Upper lobe of left lung (tissue), 6 donors: ENCODE measurements at places on chromosomes 12 and 14. TPM values are rescaled to one million over a fixed set of nuclear protein-coding genes. Genes with fewer than 3 reads are reported as not detected.
A peak's percentile ranks its signal among the peaks of the same experiment; 100 is the strongest.

GRCh38 chr14:95190346-95190840 is 33.1 kb upstream of the DICER1 start:
- H3K4me3 ChIP-seq, result no peak overlapping the region
- H3K4me1 ChIP-seq, result peaks cover 18% of the 10 kb centered on the region
- DNase-seq, result no peak

GRCh38 chr14:71675900-71676287 is 256.3 kb upstream of the RGS6 start:
- no peak overlapping the region for H3K27ac ChIP-seq
- no peaks in the 10 kb centered on the region for H3K36me3 ChIP-seq
- no peaks in the 10 kb centered on the region for H3K27me3 ChIP-seq

LRRK2 gene
- total RNA-seq, result 288 TPM

MVK gene
- 30.4 TPM for total RNA-seq

- H3K36me3 ChIP-seq, result no peaks in the 10 kb centered on the region
- no peaks in the 10 kb centered on the region for H3K4me1 ChIP-seq
- DNase-seq, result no peak
- no peak overlapping the region for H3K27ac ChIP-seq
- no peak overlapping the region for H3K4me3 ChIP-seq
Measured at GRCh38 chr14:80695869-80696268, 245.7 kb downstream of the CEP128 start.

PTPRR gene
- total RNA-seq, result 0.30 TPM

TEX22 gene
- not detected for total RNA-seq

DNA sequence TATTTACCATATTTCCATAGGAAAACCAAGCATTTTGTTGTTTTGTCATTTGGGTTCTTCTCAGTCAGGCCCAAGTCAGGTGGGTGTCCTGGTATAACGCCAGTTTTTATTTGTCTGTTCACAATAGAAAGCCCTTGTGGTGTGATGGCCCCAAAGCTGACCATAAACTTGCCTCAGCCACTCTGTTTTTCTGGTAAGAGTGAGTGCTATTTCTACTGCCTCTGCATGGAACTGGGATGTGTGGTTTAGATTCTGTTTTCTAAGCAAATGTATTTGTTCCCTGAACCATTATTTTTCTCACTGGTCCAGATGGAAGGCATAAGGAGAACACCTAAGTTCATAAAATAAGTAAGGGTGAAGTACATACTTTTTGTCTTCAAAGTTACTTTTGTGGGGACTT is 1.8 kb upstream of the SSPN start:
- no peak for DNase-seq
- H3K4me1 ChIP-seq, result peaks cover 4% of the 10 kb centered on the region
- peaks cover 4% of the 10 kb centered on the region for H3K27me3 ChIP-seq
- no peak overlapping the region for H3K4me3 ChIP-seq
- no peaks in the 10 kb centered on the region for H3K36me3 ChIP-seq

- H3K27ac ChIP-seq, result no peak overlapping the region
- no peaks in the 10 kb centered on the region for H3K36me3 ChIP-seq
- no peaks in the 10 kb centered on the region for H3K4me1 ChIP-seq
- no peak for DNase-seq
Measured at GRCh38 chr14:61296719-61297502, 15.8 kb upstream of the TMEM30B start.

GRCh38 chr12:57624441-57625220 is 8.4 kb downstream of the B4GALNT1 start:
- H3K36me3 ChIP-seq, result no peaks in the 10 kb centered on the region
- H3K4me1 ChIP-seq, result peaks cover 29% of the 10 kb centered on the region
- H3K27ac ChIP-seq, result no peak overlapping the region
- no peak overlapping the region for H3K4me3 ChIP-seq

KRT73 gene
- total RNA-seq, result not detected

DNA sequence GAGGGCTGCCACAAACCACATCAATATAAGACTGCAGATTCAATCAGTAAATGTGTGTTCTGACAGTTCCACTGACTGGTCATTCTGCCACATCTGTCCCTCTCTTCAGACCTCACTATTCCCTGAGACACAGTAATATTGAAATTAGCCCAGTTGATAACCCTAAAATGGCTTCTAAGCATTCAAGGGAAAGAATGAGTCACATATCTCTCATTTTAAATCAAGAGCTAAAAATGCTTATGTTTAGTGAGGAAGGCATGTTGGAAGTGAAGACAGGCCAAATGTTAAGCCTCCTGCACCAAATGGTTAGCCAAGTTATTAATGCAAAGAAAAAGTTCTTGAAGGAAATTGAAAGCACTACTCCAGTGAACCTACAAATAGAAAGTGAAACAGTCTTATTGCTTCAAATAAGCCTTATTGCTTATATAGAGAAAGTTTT is 24.5 kb upstream of the KIF21A start:
- H3K27me3 ChIP-seq, result no peaks in the 10 kb centered on the region
- no peak for DNase-seq
- H3K27ac ChIP-seq, result no peak overlapping the region
- H3K36me3 ChIP-seq, result no peaks in the 10 kb centered on the region

DNA sequence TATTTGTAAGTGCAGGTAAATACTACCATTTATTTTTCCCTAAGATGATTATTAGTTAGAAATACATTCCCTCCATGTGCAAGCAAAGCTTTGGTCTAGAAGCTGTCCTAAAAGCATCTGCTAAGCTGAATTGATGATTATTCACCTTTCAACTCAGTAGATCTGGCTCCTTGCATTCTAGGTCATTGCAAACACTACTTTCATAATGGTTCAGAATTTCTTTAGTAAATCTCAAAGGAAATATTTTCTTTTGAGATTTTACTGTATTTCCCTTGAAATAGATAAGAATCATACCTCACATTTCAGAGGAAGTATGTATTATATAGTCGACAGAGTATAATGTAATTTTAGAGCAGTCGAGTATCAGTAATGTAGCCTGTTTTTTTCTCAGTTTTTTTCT is 2.4 kb downstream of the ETNK1 start:
- no peaks in the 10 kb centered on the region for H3K36me3 ChIP-seq
- no peak for DNase-seq
- peak overlapping the region; percentile 99 for H3K27ac ChIP-seq
- no peaks in the 10 kb centered on the region for H3K27me3 ChIP-seq
- peak overlapping the region; percentile 65 for H3K4me3 ChIP-seq

KITLG gene
- total RNA-seq, result 10.2 TPM

ESRRB gene
- total RNA-seq, result 0.26 TPM
